ENCODE measurements at places on chromosomes 5 and 9.

GRCh38 chr5:53543401-53543800, 17.0 kb upstream of the NDUFS4 start:
- no peak for DNase-seq

- no peak for DNase-seq
Measured at GRCh38 chr9:94100152-94100879, 16.1 kb downstream of the PTPDC1 start.

DNA sequence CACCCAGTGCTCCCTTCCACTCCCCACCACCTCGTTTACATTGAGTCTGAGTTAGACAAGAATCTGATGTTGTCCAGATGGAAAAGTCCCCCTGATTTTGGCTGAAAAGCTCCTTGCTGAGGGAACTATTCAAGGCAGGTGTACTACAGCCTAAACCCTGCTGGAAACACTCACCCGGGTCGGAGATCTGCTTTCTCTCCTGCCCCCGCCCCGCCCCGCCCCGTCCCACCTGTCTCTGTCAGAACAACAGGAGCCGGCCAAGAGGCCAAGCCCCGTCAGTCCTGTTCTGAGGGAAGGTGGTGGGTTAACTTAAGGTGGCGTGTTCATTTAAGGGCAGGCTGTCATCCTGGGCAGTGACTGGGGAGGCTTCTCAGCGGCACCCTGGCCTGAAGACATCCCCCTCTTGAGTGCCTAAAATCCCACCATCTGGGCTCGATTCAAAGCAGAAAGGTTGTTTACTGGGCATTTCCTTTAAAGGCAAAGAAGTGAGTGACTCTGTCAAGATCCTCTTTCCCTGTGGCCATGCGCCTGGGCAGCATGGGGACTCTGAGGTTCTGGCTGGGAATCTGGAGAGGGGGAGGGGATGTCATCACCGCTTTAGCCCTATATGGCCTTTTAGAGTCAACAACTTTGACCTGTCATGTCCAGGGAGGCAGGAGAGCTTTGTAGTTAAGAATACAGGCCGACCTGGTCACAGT, 71.1 kb upstream of the NEURL1B start:
- no peak for DNase-seq

DNA sequence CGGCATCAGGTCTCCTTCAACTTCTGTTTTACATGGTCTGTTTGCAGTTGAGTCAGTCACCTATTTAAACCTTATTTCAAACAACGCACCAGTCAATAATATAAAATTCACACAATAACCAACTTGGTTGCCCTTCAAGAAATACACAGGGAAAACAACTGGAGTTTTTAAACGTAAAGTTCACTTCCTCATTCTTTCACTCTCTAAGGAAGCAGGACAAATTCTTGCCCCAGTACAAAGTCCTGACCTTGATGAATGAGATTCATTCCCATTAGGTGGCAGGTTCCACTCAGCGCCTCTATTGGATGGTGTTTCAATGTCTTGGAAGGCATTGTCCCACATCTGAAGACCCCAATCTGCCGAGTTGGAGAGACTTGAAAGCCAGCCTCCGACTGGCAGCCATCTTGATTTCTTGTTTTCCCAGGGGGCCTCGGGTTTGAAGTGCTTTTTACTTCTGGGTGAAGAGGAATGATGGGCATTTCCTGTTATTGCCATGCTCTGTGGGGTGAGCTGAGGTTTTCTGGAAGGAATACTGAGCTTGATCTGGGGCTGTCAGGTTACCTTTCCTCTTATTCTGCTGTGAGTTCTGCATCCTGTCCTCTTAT, 105.0 kb downstream of the ACER2 start:
- no peak for DNase-seq

All from activated naive CD4-positive, alpha-beta T cell treated with anti-CD3 and anti-CD28 coated beads for 36 hours (primary cell).